ENCODE measurements at places on chromosomes 7 and 10. TPM values are rescaled to one million over a fixed set of nuclear protein-coding genes. Genes with fewer than 3 reads are reported as not detected.

Gene LOXL4
- 38.2 TPM for total RNA-seq

Gene PRSS37
- total RNA-seq: 38.6 TPM

Gene HOXA5
- 0.63 TPM for total RNA-seq

Gene OR13A1
- total RNA-seq: 0.50 TPM

Gene GARIN1A
- total RNA-seq: 12.0 TPM

Gene DNAJC12
- 22.5 TPM for total RNA-seq

DNA sequence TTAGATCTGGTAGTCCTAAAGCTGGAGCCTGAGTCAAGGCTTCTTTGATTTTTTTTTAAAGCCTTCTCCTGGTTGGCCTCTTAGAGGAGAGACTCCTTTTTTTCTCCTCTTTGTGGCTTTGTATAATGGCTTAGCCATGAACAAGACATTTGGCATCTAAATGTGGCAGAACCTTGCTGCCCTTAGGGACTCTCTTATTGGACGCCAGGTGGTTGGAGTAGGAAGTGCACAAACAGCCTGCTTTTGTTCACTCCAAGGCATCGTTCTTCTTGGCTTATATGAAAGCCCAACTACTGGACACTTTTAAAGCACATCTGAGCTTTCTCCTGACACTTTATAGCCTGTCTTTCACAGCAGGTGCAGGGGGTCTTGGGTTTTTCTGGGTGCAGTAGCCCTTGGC lies 25.0 kb downstream of the ZPBP start:
- DNase-seq: no peak

GRCh38 chr10:23253780-23254179 lies 61.7 kb downstream of the PTF1A start:
- DNase-seq: no peak

- no peak for DNase-seq
Observed at GRCh38 chr7:111232249-111233084, 141.5 kb downstream of the LRRN3 start.

DNA sequence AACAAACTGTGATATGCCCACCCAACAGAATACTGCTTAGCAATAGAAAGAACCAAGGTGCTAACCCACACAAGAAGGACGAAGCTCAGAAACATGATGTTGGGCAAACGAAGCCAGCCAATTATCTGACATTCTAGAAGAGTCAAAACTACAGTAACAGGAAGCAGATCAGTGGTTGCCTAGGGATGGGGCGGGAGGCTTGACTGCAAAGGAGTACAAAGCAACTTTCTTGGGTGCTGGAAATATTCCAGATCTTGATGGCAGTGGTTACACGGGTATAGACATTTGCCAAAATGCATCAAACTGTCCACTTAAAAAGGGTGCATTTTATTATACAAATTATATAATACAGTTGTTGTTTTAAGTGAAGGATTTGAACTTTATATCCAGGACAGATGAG lies 41.1 kb upstream of the RET start:
- no peak for DNase-seq

DNA sequence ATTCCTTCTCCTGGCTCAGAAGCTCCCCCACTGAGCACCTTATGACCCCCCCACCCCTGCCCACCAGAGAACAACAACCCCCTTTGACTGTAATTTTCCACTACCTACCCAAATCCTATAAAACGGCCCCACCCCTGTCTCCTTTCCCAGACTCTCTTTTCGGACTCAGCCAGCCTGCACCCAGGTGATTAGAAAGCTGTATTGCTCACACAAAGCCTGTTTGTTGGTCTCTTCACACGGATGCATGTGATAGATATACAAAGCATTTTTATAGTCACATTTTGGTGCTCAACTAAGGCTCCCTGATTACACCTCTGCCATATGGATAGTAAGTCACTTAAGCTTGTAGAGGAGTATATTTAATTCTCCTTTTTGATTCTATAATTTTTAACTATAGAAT lies 985.8 kb downstream of the REEP3 start:
- DNase-seq: no peak

Measured in testis (tissue), 5 donors.